ENCODE measurements at places on chromosomes 5 and 9.

GRCh38 chr5:6568383-6568782 is 64.5 kb downstream of the NSUN2 start:
- no peak for DNase-seq

- DNase-seq = no peak
Measured at GRCh38 chr9:107584186-107584585, 94.6 kb upstream of the KLF4 start.

GRCh38 chr5:131356619-131357018 is 92.8 kb downstream of the CDC42SE2 start:
- DNase-seq = no peak

DNA sequence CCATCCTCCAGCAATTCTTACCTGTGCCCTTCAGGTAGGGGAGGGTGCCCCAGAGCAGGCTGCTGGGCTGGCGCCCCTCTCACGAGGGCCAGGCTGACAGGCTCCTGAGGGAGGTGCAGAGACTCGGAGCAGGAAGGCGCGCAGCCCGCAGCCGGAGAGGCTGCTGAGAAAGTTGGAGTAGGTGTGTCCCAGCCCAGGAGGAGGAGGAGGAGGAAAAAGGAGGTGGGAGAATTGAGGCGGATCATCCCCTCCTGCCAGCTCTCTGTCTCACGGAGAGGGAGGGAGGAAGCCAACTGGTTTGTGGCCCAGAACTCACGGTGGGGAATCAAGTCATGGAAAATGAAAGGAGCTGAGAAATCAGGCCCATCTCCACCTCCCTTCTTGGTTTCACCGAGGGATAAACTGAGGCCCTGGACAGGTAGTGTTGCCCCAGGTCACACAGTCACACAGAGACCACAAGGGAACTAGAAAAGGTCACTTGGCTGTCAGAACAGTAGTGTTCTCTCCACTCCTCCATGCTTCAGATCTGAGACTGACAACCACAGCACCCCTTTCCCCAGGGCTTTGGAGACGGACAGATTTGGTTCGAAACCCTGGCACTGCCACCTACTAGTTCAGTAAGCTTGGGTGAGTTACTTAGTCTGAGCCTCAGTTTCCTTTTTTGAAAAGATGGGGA is at the start of gene FAT2:
Gene FAT2 (minus strand): TSS at position 188 of the 676 bp plus-strand sequence. CDS start 22,400 bp downstream, outside the sequence.
- DNase-seq = no peak

- DNase-seq = no peak
Measured at GRCh38 chr5:103679873-103680272, 117.3 kb upstream of the NUDT12 start.

DNA sequence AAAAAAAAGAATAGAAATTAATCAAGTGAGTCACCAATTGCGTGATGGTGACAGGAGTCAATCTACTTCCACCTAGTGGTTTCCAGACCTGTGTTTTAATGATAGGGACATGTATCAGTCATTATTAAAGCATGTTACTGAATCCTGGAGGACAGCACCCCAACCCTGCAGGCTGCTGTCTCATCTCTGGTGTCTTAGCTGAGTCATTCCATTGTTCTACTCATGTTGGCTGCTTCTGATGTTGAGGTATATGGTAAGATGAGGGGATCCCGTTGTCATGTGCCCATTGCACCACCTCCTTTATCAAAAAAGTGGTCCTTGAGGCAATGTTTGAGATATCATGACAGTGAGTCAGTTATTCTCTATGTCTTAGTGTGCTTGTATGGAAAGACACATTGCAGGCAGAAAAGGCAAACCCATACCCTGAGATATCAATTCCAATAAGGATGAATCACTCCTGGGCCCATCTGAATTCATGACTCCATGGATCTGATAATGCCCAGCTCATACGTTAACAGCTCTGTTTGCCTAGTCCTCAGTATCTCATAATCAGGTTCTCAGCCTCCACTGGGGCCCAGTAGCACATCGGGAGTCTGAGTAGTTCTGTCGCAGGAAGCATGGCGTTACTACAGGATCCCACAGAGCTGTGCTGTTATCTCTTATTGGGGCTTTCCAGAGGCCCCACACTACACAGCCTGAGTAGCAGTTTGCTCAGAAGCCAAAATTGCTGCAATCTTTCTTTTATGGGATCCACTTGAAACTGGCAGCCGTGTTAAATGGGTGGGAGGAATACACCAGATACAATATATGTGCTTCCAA is 31.2 kb downstream of the HMGCS1 start:
- no peak for DNase-seq

- no peak for DNase-seq
Measured at GRCh38 chr9:133706307-133707050, 31.7 kb downstream of the SARDH start.

DNA sequence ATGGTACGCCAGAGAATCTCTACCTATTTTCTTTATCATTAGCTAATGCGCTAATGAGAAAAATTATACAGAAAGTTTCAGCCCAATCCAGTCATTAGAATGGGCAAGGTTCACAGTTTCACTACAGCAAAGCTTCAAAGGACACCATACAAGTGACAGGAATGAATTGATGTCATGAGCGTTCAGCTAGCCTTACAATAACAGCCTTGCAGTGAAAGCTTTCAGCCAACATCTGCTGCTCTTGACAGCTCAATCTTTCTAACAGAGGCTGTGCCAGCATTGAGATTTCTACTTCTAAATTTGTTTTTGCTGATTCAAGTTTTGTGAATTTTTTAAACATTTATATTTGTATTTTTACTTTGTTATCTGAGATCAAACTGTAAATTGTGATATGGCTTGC is 302.4 kb upstream of the FAM174A start:
- no peak for DNase-seq

- DNase-seq = no peak
Measured at GRCh38 chr5:144313147-144313726, 142.6 kb downstream of the KCTD16 start.

GRCh38 chr9:129194221-129194620 is 16.2 kb upstream of the IER5L start:
- DNase-seq = no peak

DNA sequence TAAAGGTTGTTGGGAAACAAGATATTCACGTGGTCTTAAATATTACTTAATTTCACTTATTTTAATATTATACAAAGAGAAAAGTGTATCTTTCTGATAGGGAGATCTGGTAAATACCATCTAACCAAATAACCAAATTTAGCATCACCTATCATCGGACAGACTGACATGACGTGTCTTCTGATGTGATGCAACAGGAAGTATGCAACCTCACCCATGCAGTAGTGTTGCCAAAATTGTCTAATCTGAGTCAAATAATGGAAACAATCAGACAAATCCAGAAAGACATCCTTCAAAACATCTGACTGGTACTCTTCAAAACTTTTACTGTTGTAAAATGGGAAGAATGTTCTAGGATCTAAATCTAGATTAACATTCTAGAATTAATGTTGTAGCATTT is 148.0 kb downstream of the FGF1 start:
- no peak for DNase-seq

DNA sequence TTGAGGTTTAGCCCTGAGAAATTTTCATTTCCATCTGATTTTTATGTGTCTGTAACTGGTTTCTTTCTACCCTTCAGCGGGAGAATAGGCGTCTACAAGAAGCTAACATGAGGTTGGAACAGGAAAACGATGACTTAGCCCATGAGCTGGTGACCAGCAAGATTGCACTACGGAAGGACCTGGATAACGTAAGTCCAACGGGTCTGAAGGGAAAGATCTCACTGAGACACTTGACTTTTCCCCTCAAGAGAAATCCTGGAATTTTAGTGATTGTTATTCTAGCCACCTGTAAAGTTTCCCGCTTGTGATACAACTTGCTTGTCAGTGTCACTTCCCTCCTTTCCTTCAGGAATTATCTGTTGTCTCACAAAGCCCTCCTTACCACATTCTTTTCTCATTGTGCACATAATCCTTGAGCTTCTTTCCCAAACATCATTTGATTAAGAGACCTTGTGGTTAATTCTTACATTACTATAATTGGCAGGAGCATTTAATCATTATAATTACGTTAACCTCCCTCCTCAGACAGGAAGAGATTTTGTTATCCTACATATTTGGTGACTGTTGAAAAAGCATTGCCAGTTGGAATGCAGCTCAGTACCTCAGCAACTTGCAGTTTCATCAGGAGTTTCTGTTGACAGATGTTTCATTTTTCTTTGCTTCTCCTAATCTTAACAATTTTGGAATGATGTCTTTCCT is 56.9 kb downstream of the GPR21 start:
- no peak for DNase-seq

GRCh38 chr5:157530226-157530972 is 45.2 kb downstream of the ADAM19 start:
- DNase-seq = no peak

DNA sequence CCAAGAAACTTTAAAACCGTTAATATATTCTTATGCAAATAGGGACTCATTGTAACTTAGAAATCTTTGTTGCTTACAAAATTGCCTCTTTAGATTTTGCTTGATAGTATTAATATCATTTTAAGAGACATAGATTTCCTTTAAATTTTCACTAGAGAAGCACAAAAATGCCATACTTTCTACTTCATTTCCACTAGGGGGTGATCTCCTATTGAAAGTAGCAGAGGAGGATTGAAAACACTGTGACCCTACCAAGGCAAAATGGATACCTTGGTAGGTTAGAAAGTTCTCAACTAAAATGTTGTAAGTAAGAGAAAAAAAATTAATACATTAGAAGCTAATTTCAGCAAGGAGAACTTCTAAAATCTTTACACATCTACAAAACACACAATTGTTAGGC is 204.9 kb downstream of the CHSY3 start:
- DNase-seq = no peak

GRCh38 chr5:54457094-54457862 is 1.8 kb downstream of the HSPB3 start:
- DNase-seq = peak; percentile 33

DNA sequence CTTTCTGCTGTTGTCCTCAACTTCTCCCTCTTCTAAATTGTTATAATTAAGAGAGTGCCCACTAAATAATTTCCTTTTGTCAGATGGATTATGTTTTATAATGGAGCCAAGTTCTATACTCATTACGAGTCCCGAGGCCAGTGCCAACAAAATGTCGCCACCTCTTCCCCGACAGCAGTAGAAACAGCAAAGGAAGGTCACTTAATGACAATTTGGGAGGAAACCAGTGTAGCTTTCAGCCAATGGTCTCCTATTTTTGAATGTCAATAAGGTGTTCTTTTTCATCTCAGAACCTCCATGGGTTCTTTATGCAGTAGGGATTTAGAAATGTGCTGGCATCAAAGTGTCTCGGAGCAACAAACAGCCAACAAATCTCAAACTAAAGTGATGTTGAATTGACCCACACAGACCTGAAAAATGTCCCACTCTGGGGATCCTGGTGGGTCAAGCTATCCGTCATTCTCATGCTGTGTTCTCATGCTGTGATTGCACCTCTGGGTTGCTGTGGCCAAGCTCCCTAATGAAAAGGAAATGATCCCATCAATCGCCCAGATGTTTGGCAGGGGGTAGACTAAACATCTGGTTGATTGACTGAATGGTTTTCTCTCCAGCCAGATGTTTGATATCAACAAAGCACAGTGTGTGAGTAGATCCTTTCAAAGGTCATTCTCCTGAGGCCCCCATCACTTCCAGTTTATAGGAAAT is 291.9 kb downstream of the DMAC1 start:
- no peak for DNase-seq

DNA sequence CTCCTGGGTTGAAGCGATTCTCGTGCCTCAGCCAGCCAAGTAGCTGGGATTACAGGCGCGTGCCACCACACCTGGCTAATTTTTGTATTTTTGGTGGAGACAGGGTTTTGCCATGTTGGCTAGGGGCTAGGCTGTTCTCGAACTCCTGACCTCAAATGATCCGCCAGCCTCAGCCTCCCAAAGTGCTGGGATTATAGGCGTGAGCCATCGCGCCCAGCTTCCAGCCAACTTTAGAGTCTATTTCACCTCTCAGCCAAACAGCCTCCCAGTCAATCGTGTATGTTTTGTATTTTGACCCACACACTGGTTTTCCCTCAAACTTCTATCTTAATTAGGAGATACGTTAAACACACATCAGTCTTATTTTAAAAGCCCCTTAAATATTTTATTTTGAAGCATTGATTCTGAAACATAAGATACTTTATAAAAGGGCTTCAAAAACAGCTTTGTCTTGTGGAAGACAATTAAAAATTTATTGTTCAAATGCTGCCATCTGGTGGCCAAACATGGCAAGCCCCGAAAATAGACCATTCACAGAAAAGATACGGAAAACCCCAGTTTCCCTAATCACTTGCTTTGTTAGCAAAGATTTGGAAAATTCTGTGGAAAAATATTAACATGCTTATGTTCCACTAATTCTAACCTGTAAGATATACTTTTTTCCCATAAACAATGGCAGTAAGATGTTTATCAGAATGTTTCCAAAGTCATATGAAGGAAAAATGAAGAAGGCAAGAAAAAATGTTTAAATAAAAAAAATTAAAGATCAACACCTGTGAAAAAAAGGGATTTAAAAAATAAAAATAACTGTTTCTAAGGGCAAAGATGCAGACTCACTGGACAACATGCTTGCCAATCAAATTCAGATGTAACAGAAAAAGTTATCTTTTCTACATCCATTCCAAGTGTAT is 33.1 kb downstream of the APTX start:
- DNase-seq = peak; percentile 9

DNA sequence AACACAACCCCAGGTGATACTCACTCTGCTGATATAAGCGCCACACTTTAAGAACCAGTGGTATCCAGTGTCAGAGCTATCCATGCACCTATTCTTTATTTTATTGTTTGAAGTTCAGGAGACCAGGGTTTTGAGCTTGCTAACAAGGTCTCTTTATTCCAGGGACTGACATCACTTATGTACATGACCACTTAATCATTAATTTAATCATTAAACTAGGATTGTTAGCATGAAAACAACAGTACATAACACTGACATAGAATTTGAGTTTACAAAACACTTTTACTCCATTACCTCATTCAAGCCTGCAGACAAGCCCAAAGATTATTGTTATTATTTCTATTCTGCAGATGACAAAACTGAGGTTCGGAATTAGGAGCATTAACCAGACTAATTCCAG is 151.4 kb upstream of the IQGAP2 start:
- DNase-seq = no peak

DNA sequence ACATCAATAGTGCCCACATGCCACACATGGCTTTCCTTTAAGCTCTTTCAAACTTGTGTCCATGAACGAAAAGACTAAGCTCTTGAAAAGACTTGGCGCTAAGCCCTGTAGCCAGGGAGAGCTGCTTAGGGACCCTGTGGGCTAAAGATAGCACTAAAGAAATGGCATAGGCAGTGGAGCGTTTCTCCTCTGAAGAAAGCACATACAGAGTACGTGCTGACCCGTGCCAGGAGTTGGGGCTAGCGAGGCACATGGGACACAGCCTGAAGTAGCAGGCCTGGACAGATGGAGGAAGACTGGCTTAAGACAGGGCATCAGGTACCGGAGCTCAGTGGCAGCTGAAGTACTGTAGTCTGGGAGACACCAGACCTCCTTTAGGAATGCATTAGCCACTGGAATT is 39.7 kb downstream of the ADGRV1 start:
- DNase-seq = no peak

DNA sequence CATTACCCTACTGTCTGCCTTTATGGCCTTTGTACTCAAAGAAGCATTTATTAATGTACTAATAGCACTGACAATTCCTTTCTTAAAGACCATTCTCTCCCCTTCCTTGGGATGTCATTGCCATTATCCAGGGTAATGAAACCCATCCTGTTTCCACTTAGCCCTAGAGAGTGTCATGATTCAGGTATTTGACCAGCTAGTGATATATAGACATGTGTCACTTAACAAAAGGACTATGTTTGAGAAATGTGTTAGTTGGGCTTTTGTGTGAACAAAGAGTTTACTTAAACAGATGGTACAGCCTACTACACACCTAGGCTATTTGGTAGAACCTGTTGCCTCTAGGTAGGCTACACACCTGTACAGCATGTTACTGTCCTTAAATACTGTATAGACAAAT is 2.0 kb downstream of the ATP6V0E1 start:
- no peak for DNase-seq

Measured in amniotic stem cell (primary cell).